Fibroblast of lung (primary cell): ENCODE measurements at places on chromosomes 16 and 17.

GRCh38 chr16:68744744-68745280 is 7.7 kb downstream of the CDH1 start:
- DNase-seq: peak; percentile 30

DNA sequence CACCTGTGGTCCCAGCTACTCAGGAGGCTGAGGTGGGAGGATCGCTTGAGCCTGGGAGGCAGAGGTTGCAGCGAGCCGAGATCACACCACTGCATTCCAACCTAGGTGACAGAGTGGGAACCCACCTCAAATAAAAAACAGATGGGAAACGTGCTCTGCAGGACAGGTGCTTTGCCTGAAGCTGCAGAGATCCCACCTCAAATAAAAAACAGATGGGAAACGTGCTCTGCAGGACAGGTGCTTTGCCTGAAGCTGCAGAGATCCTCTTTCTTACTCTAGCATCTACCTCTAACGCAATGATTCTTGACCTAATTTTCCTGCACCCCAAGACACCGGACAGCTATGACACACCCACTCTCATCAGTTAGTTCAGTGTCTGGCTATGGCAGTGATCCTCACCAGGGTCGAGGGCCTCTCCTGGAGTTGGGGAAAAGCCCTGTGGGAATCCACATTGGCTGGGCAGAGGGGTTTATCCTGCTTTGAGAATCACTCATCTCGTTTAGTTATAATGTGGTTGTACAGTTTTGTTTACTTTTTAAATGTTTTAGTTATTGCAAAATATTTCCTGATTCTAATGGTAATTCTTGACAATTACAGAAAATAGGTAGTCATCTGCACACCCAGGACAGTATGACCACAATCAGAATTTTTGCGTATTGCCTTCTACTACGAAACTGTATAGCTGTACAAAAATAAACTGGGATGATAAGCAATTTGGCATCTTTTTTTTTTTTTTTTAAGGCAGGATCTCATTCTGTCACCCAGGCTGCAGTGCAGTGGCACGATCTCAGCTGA is 11.4 kb downstream of the VPS53 start:
- no peak for DNase-seq

DNA sequence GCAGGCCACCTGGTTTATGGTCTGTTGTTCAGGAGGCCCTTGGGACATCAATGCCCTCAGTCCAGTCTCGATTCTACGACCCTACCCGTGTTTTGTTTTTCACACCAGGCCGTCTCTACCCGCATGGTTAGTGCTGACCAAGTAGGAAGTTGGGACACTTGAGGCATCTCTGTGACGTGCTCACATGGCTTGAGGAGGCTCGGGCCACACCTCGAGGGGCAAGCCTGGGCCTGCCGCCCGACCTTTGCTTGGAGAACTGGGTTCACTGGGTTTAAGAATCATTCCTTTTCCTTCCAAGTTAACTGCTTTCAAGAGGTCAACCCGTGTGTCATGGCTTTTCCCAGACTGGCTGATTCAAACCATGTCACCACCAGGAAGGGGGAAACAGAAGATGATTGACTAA is 86.8 kb downstream of the CMIP start:
- no peak for DNase-seq

GRCh38 chr16:67847064-67847861 is at the start of gene CENPT:
Gene CENPT, minus strand, starts transcription at chr16:67847693. Its CDS starts 13,834 bp downstream, at chr16:67833859.
- DNase-seq: no peak

- no peak for DNase-seq
Observed at GRCh38 chr16:83849421-83849820, 41.6 kb downstream of the HSBP1 start.

- no peak for DNase-seq
Observed at GRCh38 chr17:61849674-61850073, 13.7 kb downstream of the BRIP1 start.

- peak; percentile 20 for DNase-seq
Observed at GRCh38 chr17:44878627-44879221, 20.5 kb downstream of the EFTUD2 start.

GRCh38 chr16:79869304-79870015 is 268.9 kb upstream of the MAF start:
- no peak for DNase-seq

GRCh38 chr17:77607606-77608005 is 350.9 kb upstream of the TNRC6C start:
- DNase-seq: no peak

DNA sequence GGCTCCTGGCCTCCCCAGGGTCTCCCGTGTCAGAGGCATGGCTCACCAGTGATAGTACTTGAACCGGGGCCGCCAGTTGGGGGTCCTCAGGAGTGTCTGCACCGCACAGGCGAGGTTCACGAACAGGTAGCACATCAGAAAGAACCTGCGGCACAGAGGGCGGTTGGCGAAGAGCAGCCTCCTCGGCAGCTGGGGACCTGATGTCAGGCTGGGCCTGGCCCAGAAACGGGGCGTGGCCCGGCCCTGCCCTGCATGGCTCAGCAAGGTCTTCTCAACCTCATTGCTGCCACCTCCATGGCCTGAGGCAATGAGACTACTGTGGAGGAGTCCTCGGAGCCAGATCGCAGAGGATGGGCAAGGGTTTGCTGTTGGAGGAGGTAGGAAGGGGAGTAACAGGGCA is 4.1 kb upstream of the LCAT start:
- no peak for DNase-seq

DNA sequence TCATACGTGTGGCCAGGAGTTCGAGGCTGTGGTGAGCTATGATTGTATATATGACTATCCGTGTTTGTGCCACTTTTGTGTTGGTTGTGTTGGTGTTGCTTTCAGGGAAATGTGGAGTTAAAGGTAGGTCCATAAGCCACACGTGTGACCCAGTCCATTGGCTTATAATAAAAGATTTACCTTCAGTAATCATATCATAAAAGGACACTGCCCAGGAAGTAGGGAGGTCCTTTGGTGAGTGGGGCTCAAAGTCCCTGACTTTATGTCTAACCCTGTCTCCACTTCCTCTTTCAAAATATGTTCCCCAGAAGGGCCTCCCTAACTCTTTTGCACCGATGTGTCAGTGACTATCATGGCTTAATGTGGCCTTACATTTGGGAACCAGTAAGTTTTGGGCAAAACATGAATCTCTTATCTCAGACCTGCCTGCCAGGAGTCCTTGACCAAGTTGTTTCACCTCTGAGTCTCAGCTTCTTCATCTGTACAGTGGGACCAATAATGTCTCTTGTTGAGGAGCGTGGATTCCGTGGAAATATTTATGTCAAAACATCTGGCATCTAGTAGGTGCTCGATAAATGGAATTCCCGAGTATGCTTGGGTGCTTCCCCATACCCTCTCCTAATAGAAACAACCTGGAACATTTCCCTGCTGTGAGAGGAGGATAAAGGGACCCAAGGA is 4.8 kb downstream of the TNP2 start:
- DNase-seq: no peak

- DNase-seq: no peak
Observed at GRCh38 chr16:521381-522210, 5.9 kb upstream of the CAPN15 start.

DNA sequence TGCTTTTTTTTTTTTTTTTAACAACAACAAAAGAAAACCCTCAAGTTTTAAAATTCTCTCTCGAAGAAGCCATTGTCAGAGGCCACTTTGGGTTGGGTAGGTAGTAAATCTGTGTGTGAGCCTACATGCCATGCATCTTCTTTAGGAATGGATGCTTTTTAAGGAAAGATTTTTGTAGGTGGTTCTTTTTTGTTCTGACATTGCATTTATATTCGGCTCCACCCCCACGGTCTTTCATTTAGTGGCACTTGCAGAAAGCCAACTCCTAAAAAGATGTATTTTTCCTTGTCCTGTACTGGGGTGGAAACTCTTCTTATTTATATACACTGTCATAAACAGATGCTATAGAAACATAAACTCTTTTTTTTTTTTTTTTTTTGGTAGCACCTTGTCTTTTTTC is 35.1 kb downstream of the KCNJ2 start:
- no peak for DNase-seq

DNA sequence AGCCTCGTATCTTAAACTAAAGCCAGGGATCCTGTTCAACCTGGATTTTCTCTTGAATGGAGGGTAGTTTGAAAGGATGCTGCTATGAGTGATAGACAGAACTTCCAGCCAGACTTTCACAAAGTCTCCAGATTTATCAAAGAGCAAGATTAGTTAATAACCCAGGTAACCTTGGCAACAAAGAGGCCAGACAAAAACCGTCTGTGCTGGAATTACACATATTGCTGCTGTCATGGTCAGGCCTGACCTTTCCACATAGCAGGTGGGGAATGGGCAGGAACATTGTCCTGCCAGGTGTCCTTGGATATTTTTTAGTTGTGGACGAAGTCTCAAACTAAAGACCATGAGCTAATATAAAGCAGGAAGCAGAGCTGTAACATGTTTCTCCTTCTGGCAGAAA is 52.5 kb downstream of the HLF start:
- DNase-seq: no peak

DNA sequence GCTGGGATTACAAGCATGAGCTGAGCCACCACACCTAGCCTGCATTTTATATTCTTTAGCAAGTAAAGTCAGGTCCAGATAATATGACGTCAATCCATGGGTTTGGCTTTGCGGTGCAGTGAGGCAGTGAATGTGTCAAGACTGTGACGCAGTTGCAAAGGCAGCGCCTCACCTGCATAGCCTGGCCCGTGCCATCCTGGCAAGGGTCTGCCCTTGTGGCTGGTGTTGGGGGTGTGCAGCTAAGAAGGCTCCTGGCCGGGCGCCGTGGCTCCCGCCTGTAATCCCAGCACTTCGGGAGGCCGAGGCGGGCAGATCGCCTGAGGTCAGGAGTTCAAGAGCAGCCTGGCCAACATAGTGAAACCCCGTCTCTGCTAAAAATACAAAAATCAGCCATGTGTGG is 7.0 kb downstream of the PDF start:
- no peak for DNase-seq

DNA sequence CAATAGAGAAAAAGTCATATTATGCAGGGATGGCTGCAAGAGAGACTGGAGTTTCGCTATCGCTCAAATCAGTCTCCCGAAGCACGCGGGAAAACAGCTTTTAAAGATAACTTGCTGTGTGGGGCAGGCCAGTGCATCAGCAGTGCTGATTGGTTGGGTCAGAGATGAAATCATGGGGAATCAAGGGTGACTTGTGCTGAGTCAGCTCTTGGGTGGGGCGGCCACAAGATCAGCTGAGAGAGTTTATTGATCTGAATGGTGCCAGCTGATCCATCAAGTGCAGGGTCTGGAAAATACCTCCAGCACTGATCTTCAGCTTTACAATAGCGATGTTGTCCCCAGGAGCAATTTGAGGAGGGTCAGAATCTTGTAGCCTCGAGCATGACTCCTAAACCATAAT is 430.5 kb downstream of the RBFOX1 start:
- DNase-seq: no peak

- no peak for DNase-seq
Observed at GRCh38 chr17:61803216-61803615, 60.1 kb downstream of the BRIP1 start.

GRCh38 chr16:78748220-78748929 is 648.9 kb downstream of the WWOX start:
- DNase-seq: no peak

GRCh38 chr16:4272114-4272956 is 488 bp downstream of the TFAP4 start:
- peak; percentile 28 for DNase-seq

DNA sequence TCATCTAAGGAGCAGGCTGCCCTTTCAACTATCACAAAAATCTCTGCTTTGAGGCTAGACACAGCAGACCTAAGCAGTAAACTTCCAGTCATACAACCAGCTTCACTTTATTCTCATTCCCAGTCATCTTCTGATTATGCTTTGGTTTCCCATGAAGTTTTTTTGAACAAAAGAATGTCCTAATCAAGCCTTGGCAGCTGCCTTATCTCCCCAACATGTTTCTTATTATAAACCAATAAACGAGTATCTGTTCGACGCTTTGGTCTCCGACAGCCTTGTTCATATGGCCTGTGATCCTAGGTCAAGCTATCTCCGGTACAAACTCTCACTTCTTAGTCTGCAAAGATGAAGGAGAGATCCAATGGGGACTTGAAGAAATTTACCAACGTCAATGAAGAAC is 47.4 kb upstream of the CDYL2 start:
- no peak for DNase-seq

DNA sequence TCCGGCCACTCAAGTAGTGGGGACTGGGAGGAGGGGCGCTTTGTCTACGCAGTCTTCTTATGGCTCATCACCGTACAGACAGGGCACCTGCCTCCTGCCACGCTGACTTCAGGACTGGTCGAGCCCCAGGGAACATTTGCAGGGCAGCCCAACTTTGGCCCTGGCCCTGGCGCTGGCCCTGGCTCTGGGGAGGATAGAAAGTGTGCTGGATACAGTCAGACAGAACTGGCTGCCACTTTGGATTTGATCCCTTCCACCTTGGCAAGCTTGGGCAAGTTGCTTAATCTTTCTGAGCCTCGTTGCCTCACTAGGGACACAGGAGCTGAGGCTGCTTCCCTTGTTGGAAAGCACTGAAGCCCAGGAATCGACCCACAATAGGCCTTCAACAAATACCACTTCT is 13.6 kb downstream of the LGALS9 start:
- no peak for DNase-seq

GRCh38 chr16:12629271-12629670 is 174.4 kb downstream of the CPPED1 start:
- no peak for DNase-seq

DNA sequence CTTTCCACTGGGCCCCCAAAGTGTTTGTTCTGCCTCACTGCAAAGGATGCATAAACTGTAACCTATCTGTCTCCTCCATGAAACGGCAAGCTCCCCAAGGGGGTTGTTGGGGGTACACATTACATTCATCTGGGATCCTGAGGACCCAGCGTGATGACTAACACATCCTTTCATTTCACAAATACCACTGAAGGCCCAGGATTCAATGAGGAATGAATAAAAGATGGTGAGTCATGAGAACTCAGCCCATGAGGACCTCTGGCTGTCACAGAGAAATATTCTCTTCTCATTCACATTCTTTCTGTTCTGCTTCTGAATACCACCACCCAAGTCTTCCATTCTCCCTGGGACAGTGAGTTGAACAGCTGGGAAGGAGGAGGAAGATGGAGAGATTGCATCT is 149.8 kb downstream of the RBFOX3 start:
- DNase-seq: no peak

DNA sequence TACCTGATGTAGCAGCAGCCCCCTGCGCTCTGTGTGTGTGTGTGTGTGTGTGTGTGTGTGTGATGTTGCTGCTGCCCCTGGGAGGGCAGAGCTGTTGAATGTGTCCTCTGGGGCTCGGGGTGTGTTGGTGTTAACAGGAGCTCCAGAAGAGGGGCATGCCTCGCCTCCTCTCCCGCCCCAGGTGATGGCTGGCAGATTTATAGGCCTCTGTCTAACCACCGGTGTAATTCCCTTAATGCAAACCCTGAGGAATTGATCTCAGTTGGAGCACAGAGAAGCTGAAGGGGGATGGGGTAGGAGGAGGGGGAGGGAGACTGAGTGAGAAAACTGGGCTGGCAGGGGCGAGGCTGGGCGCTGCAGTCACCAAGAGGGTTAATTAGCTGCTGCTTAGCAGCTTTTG is 10.0 kb downstream of the CACNA1G start:
- no peak for DNase-seq
